D341Med (cell line): ENCODE measurements at places on chromosomes 2 and 18.

- DNase-seq: no peak
Measured at GRCh38 chr2:55779459-55780421, 86.1 kb upstream of the PNPT1 start.

DNA sequence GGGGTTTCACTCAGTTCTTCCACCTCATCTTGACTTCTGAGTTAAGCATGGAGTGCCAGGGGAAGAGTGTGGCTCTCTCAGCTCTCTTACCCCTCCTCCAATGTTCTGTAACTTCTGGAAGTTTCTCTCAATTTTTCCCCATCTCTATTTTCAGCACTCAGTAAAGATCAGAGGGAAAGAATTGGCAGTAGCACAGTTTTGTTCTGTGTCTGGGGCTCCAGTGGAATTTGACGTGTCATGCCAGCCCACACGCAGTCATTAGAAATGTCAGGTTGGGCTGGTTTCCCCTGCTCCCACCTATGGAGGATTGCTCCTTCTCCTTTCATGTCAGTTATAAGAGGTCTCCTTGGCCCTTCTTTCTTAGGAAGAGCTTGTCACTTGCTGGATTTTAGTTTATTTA lies 104.6 kb upstream of the COL3A1 start:
- no peak for DNase-seq

GRCh38 chr18:74806700-74807416 lies 209.2 kb downstream of the ZNF407 start:
- no peak for DNase-seq

- no peak for DNase-seq
Measured at GRCh38 chr2:96202152-96202854, 6.3 kb downstream of the STARD7 start.

DNA sequence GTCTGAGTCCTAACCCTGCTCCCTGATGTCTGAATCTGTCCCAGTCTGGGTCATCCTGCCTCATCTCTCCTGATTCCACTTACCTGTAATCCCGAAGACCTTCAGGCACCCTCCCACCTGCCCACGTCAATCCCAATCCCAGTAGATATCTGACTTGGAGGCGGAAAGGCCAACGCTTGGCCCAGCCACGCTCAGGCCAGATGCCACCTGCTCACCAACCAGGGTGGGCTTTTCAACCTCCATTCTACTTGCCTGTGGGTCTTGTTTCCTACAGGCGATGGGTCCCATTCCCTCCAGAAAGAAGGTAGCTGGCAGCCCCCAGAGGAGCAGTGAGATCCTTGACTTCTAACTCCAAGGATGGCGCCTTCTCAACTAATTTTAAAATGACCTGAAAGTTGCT lies 59.7 kb downstream of the INPP5D start:
- no peak for DNase-seq

GRCh38 chr18:74896390-74896991 lies 298.8 kb downstream of the ZNF407 start:
- peak; percentile 58 for DNase-seq

GRCh38 chr2:23850564-23851256 lies 76.2 kb downstream of the ATAD2B start:
- DNase-seq: no peak

- DNase-seq: no peak
Measured at GRCh38 chr18:13308369-13308768, 89.8 kb downstream of the LDLRAD4 start.

DNA sequence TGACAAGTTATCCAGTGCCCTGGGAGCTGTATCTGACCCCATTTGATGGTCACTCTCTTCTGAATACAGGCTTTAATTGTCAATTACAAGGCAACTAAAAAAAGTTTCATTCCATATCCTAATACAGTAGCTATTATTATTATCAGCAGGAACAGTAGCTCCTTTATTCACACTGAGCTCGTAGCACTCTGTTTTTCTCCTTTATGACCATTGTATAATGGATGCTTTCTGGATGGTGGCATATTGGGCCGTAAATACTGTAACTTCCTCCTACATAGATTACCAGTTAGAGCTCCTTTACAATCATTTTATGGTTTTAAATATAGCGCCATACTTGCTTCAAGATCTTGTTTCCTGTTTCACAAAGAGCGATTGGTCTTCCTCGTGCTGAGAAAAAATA lies 1040.3 kb downstream of the TSN start:
- no peak for DNase-seq

GRCh38 chr2:204662956-204663355 lies 117.7 kb downstream of the PARD3B start:
- no peak for DNase-seq

GRCh38 chr18:70376137-70376913 lies 87.5 kb downstream of the SOCS6 start:
- DNase-seq: no peak

- DNase-seq: peak; percentile 78
Measured at GRCh38 chr2:128306081-128306930, 12.4 kb downstream of the HS6ST1 start.

DNA sequence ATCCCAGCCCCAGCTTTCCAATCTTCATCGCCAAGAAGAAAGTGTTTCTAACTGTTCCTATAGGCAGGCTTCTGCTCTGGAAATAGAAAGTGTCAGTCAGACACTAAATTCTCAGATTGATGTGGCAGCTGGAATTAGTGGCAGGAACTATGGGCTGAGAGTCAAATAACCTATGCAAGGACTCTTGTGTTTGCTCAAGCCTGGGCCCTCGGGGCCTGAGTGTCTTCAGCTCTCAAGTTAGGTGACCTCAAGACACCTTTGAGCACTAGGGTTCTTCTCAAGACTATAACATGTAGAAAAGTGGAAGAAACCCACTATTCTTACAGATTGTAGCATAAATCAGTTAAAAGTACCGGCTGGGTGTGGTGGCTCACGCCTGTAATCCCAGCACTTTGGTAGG lies 694.5 kb downstream of the RNF144A start:
- no peak for DNase-seq

DNA sequence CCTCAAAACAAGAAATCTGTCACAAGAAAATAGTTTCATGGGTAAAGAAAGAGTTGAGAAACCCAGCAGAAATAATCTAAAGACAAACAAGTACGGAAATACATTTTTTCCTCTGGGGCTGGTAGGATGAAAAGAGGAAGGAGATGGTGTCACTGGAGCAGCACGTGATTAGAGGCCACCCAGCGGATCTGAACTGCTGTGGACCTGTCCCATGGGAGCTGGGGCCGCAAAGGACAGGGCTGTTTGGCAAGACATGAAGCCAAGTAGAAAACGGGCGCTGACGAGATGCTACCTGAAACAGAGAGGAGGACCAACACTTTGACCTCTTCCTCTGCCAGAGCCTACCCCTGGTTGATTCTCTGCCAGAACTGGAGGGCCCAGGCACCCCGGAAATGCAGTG lies 295.4 kb upstream of the ATP5MC3 start:
- DNase-seq: no peak

GRCh38 chr2:126748188-126748760 lies 92.3 kb downstream of the GYPC start:
- no peak for DNase-seq

DNA sequence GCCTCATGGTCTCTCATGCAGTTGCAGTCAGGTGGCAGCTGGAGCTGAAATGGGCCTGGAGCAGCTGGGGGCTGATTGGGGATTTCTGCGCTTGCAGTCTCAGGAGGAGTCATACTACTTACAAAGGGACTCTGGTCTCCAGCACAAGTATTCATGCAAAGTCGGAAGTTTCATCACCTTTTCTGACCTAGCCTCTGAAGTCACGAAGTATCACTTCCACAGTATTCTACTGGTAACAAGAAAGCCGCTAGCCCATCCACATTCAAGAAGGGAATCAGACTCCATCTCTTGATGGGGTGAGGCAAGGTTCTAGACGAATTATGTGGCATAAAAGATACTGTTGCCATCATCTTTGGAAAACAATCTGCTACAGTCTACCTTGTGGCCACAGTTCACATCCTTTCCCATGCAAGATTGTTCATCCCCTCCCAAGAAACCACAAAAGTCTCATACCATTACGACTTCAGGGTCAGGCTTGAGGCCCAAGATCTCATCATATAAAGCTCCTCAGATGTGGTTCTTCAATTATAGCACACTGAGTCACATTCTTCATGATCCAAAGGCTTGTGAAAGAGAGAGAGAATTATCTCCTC lies 95.3 kb downstream of the SMC6 start:
- no peak for DNase-seq

DNA sequence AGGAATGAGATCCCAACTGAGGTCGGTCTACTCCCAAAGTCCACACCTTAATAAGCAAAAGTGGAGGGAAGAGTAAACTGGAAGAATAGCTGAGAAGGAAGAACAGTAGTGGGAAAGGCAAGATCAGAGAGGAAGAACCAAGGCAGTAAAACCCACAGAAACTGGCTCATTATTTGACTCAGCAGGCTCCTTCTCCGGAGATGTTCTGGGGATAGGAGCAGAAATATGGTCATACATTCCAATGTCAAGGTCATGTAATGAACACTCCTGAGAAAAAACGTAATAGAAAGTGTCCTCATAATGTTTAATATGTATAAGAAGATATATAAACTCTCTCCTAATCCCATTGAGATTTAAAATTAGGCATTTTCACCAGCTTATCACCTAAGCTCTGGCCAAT lies 39.5 kb downstream of the STK39 start:
- DNase-seq: no peak

DNA sequence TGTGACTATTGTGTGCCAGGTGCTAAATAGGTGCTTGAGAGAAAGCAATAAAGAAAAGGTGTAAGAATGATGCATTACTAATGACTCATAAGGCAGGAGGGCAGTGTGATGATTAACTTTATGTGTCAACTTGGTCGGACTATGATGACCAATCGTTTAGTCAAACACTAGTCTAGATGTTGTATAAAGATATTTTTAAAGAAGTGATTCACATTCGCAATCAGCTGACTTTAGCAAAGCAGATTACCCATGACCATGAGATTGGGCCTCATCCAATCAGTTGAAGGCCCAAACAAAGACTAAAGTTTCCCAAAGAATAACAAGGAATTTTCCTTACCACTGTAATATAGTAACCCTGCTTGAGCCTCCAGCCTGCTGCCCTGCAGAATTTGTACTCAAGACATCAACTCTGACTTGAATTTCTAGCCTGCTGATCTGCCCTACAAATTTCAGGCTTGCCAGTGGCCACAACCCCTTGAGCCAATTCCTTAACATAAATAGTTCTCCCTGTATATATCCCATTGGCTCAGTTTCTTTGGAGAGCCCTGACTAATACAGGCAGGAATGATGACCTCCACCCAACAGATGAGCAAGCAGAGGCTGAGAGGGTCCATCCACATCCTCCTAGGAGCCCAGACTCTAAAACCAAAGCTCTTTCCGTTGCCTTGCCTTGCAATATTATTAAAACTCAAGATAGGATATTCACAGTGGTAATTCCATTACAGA lies 132.6 kb downstream of the ACTR3 start:
- no peak for DNase-seq

- no peak for DNase-seq
Measured at GRCh38 chr2:19797871-19798270, 103.9 kb downstream of the TTC32 start.

DNA sequence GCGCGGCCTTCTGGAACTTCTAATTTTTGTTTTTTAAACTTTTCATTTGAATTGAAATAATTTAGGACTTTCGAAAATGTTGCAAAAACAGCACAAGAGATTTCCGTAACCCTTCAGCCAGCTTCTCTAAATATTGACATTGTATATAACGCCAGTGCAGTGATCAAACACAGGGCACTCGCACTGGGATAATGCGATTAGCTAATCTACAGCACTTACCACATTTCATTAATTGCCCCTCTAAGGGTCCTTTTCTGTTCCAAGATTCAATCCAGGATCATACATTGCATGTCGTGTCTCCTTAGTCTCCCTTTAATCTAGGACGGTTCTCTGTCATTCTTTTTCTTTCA lies 343 bp upstream of the CD302 start:
- DNase-seq: peak; percentile 50

DNA sequence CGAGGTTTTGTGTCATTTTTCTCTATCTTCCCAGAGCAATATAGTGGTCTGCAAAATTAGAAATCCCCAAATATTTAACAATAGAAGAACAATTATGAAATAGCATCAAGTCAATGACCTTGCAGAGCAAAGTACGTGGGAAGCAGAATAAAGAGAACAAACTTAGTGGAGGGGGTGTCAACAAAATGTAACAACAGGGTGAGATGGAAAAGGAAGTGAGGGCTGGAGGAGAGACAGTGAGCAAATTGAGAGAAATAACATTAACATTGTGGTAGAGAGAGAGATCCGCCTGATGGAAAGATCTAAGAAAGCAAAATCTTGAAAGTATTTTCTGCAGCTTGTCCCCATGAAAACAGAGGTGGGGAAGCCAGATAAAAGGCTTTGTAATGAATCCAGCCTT lies 23.4 kb downstream of the ARHGAP15 start:
- no peak for DNase-seq

- DNase-seq: no peak
Measured at GRCh38 chr2:100887713-100888495, 68.0 kb downstream of the NPAS2 start.

GRCh38 chr18:2027016-2027415 lies 544.3 kb downstream of the METTL4 start:
- DNase-seq: no peak

GRCh38 chr2:99509387-99509786 lies 19.6 kb upstream of the REV1 start:
- no peak for DNase-seq

DNA sequence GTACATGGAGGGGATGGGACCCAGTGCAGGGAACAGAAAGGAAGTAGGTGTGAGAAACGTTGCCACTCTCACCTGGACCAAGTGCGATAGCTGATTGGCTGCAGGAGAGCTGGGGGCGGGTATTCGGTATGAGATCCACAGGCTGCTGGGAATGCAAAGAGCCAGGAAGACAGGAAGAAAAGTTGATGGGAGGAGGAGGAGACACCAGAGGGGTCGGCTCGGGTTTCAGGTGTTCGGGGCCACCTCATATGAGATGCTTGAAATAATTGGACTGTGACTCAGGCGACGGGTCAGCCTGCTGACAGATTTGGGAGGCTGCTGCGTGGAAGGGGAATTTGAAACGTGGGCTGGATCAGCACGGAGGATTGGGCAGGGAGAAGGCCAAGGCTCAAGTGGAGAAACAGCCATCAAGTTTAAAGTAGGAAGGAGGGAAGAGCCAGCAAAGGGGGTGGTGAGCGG lies 65.1 kb downstream of the MRPS9 start:
- DNase-seq: peak; percentile 42

GRCh38 chr18:35481960-35482366 lies 15.8 kb downstream of the INO80C start:
- DNase-seq: no peak

DNA sequence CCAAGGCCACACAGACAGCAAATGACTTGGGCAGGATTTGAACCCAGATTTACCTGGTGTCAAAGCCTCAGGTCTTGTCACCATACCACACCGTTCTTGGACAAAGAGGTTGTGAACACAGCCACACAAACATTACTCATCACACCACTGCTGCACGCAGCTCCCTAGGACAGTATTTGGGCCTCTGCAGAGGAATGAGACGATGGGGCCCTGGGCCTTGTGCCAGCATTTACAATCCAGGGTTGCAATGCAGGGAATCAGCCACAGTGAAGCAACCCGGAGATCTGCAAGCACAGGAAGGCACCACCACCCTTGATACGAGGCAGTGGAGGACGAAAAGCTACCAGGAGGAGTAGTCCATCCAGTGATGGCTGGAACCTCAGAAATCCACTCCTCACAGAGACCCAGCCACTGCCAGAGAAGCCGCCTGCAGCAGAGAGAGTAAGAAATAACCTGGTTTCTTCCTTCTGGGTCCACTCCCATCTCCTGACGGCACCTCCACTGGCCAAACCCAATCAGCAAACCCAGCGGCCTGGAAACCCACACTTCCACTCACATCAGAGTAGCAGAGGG lies 3.7 kb upstream of the MTCL1 start:
- no peak for DNase-seq
